Stimulated activated CD8-positive, alpha-beta memory T cell treated with anti-CD3 and anti-CD28 coated beads, Interleukin-12 subunit alpha, Interleukin-12 subunit beta, amount 100 ng/mL, for 4 hours (primary cell): ENCODE measurements at places on chromosomes 7 and 10.

GRCh38 chr10:101691081-101691480, 3.9 kb downstream of the FBXW4 start:
- DNase-seq = no peak

DNA sequence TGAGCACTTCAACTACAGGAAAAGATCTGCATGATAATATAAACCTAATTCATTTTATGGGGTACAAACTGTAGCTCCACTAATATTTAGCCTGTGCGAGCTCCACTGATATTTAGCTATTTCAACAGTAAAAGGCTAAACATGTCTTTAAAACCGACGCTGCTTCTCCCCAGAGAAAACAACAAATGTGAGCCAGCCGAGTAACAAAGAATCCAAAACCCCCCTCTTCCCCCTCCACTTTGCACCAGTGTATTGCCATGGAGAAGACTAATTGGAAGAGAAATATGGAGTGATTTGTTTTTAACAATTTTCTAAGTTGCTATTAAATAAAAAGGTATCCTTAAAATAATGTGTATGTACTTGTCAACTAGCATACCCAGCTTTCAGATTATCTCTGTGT, 136.7 kb downstream of the GFRA1 start:
- DNase-seq = no peak

GRCh38 chr10:120953897-120954296, 102.7 kb downstream of the WDR11 start:
- no peak for DNase-seq

GRCh38 chr10:114265392-114266053, 26.5 kb downstream of the VWA2 start:
- DNase-seq = no peak

DNA sequence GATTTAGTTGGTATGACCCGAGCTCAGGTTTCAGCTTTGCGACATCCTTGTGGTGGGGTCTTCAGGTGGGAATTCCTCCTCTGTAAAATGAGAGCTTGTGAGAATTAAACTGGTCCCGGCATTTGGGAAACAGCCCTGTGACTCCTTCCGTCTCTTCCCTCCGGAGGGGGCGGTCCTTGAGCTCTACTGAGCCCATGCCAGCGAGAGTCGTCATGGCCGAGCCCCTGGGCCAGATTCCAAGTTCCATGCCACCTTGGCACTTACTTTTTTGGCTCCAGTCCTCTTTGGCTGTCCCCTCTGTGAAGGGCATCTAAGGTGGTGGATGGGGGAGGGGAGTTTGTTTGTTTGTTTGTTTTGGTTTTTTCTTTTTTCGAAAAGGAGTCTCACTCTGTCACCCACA, 47.6 kb downstream of the GTF2IRD1 start:
- DNase-seq = no peak

GRCh38 chr7:936386-937054, 18.0 kb downstream of the ADAP1 start:
- DNase-seq = no peak

DNA sequence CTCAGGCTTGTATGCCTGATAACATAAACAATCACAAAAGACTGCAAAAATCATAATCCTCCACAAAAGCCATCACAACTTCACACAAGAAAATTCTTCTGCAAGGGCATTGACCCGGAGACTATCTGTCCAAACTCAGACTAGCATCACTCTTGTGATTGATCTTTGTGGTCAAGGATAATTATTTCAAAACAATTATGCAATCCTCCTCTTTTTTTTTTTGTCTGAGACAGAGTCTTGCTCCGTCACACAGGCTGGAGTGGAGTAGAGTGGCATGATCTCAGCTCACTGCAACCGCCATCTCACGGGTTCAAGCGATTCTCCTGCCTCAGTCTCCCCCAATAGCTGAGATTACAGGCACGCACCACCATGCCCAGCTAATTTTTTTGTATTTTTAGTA, 22.2 kb downstream of the CDNF start:
- no peak for DNase-seq

DNA sequence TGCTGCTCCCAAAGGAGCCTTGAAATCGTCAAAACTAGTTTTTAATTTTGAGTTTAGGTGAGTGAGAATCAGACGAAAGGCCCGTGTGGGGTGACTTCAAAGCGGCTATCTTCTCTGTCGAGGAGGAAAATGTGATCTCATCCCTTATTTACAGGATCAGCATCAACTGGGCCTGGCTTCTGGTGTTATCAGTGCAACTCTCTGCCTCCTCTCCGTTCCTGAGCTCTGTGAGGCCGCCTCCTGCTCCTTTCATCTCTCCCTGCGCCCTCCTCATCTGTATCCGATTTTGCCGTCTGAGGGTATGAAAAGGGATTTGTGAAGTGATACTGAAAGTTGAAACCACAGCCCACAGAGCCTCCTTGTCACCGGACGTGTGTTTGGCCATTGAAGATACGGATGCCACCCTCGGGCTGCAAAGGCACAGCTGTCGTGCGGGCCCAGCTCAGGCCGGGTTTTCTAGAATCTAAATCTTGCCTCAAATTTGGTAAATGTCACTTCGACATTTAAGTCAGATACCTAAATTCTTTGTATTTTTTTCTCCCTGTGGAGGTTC, 408.7 kb upstream of the ADARB2 start:
- DNase-seq = no peak

GRCh38 chr10:15427843-15428414, 56.8 kb upstream of the FAM171A1 start:
- no peak for DNase-seq

GRCh38 chr7:87369216-87369615, 23.8 kb downstream of the CROT start:
- DNase-seq = no peak
